ENCODE measurements at places on chromosomes 5 and 9.

- DNase-seq, result no peak
Measured at GRCh38 chr5:14869668-14870164, 1.9 kb downstream of the ANKH start.

DNA sequence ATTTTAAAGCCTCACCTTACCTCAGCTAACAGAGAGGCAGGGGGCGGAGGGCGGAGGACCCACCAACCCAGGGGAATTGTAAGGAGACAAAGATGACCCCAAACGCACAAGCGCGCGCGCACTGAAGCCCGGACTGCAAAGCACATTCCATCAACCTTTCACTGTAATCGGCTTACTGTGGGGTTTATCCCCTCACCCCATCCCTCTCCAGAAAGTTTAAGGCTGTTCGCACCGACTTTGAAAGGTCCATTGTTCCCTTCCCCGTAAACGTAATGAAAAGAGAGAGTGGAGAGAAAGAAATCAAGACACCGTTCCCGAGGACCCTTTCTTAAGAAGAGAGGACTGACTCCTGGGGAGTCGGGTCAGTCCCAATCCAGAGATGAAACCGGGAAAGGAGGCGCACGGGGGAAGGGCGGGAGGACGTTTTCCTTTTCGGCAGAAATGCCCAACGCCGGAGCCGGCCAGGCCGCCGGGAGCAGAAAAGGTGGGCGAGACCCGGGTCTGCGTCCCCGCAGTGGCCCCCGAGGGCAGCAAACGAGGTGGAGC is 464 bp downstream of the CEMIP2 start:
- peak; percentile 33 for DNase-seq

GRCh38 chr5:123441408-123441807 is 18.2 kb upstream of the CEP120 start:
- DNase-seq, result no peak

DNA sequence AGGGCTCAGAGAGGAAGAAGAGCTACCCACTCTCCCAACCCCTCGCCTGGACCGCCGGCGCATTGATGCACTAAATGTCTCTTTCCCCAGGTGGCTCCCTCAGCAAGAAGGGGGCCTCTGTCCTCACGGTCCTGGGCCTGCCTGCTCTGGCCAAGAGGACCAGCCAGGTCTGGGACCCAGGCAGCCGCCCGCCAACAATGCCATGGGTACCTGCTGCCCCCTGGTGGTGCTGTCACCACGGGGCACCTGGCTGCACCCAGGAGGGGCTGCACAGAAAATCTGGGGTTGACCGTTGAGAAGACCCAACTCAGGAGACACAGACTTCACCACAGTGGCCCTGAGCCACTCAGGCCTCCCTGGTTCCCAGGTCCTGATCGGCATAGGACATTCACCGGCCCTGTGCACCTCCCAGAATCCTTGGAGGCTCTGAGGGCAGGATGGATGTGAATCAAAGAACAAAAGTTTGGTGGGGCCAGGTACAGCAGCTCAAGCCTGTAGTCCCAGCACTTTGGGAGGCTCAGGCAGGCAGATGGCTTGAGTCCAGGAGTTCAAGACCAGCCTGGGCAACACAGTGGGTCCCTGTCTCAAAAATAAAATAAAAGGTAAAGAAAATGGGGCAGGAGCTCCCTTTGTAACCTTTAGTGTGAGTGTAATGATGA is 2.4 kb upstream of the VAV2 start:
- DNase-seq, result peak; percentile 90

GRCh38 chr5:63794296-63794695 is 167.9 kb downstream of the HTR1A start:
- no peak for DNase-seq

DNA sequence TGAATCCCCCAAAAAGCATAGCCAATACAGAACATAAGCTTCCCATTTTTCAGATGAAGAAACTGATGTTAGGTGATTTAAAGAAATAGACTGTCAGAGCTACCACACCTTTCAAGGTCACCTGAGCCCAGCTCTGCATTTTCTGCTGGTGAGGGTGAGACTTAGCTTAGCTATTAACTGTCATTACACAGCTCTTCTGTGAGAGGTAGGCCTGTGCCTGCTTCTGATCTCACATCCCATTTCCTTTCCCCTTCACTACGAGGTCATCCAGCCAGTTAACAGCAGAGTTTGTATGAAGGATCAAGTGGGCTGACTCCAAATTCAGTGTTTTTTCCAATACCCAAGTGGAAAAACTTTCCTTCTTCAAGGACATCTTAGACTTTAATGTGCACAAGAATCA is 528.6 kb upstream of the CLINT1 start:
- DNase-seq, result no peak

GRCh38 chr5:109964136-109964535 is 274.4 kb downstream of the MAN2A1 start:
- DNase-seq, result no peak

DNA sequence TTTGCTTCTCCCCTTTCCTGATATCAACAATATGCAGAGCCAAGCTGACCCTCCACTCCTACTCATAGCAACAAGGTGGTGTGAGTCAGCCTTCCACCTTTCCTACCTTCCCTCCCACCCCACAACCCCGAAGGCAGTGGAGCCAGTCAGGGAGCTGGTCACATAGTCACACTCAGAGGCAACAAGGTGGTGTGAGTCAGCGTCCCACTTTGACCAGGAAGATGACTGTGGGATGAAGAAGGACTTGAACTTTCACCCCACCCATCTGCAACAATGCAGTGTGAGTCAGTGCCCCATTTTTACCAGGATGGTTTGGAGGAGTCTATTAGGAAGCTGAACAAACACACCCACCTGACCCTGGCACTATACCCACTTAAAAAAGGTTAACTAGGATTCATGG is 30.1 kb upstream of the ZNF782 start:
- no peak for DNase-seq

GRCh38 chr5:166346726-166347374 is 1944.6 kb upstream of the WWC1 start:
- no peak for DNase-seq

GRCh38 chr9:98101868-98102273 is 17.2 kb downstream of the TRIM14 start:
- no peak for DNase-seq

DNA sequence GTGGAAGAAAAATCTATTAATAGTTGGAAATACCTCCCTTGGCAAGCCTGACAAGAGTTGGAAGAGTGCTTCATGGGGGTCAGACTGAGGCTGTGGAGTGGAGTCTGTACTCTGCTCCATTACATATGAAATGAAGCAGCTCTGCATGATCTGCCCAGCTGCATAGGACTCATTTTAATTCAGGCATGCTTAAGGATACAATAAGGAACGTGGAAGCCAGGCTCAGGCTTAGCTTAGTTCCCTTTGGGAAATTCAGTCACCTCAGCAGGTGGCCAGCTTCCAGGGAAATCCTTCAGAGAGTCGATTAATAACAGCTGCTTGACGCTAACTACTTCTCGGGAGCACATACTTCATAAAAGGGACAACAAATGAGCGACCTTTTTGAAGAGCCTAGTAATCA is 1672.9 kb upstream of the WWC1 start:
- DNase-seq, result no peak

- DNase-seq, result no peak
Measured at GRCh38 chr5:137195483-137195882, 303.6 kb downstream of the SPOCK1 start.

DNA sequence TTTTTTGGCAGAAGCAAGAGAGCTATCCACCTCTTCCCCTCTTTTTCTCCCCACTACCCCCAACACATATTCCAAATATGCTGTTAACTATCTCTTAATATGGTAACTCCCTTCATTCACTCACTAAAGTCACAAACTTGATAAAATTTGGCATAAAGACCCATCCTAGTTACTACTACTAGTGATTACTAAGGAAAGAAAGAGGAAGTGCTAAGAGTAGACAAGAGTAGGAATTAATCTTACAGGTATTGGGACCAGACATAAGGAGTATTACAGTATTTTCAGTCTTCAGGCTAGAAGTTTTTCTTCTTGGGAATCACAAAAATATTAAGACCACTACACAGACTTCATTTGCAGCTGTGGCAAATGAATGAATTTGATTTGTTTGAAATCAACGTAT is 2.2 kb downstream of the ADAMTS6 start:
- no peak for DNase-seq

DNA sequence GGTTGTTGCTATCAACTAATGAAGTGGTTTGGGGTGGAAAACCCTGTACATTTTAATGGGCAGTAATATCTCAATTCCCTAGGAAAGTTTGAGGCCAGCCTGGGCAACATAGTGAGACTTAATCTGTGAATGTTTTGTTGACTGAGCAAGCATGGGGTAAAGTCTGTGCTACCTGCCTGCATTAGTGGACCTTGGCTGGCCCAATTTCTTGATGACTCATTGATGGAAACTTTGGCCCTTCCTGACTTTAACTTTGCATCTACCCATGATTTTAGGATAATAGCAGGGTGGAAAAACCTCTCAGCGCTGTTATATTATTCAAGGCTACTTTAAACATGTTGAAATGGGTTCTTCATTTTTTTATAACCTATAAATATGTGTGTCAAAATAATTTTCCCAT is 389.4 kb upstream of the RORB start:
- DNase-seq, result no peak

Measured in left ventricle myocardium superior (tissue), 1 donor.